ENCODE measurements at places on chromosomes 2 and 18.

GRCh38 chr2:151380580-151381235 is 23.3 kb downstream of the TNFAIP6 start:
- no peak for DNase-seq

DNA sequence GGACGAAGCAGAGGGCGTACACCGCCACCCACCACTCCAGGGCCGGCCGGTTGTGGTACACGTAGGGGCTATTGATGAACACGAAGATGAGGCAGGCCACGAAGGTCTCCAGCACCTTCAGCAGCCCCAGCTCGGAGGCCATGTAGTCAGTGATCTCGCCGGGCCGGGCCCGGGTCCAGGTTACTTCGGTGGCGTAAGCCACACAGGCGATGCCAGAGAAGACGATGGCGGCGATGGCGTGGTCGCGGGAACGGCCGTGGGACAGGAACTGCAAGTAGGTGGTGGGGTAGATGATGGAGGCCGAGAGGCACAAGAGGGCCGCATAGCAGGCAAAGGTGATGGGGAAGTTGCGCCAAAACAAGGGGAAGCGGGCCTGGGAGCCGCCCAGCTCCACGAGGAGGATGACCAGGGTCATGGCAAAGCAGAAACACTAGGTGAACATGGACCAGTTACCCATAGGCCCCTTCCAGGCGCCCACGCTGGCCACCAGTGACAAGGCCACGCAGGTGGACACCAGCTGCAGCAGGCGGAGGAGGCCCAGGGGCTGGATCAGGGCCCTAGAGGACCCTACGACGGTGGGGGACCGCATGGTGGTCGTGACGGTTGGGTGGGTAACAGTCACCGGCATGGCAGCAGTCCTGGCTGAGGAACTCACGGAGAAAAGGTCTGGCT is 128.4 kb upstream of the FAM98A start:
- no peak for DNase-seq

- no peak for DNase-seq
Observed at GRCh38 chr2:30334762-30335363, 103.5 kb downstream of the LBH start.

DNA sequence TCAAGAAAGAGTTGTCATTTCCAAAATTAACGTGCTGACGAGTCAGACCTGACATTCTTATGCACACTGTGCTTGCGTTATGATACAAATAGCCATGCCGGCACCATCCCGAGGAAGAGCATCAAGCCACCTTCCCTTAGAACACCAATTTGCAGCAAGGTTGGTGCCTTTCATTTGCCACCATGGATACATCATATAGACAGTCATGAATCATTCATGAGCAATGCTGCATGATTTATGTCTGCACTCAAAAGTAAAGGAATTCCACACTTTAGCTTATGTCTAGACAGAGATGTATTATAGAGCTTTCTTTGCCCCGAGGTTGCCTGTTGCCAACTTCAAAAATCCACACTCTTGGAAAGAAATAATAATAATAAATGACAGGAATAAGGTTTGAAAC is 166.9 kb downstream of the VWC2L start:
- no peak for DNase-seq
